ENCODE measurements at places on chromosomes 6 and 20. TPM values are rescaled to one million over a fixed set of nuclear protein-coding genes. Genes with fewer than 3 reads are reported as not detected.

DNA sequence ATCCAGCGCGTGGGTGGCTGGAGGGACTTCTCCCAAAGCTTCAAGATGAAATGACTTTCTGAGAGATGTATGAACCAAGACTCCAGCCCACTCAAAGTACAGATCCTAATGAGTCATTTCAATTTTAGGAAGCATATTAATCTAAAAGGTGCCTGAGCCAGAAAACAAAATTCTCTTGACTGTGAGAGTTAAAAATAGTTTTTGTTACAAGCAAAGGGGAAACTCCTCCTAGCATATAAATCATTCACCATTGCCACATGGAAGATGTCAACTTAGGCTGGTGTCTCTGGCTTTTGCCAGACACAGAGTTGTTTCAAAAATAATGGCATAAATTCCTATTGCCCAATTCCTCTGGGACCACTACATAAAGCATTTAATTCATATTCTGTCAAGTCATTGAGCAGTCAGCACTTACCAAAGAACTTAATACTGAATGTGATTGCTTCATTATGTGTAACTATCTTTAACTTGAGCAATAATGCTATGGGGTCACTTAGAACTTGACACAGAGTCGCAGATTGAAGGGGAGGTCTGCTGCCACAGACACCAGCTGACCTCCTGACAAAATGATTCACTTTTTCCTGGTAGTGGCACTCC, 280.6 kb downstream of the SLC35F1 start:
- no peak for DNase-seq

DNA sequence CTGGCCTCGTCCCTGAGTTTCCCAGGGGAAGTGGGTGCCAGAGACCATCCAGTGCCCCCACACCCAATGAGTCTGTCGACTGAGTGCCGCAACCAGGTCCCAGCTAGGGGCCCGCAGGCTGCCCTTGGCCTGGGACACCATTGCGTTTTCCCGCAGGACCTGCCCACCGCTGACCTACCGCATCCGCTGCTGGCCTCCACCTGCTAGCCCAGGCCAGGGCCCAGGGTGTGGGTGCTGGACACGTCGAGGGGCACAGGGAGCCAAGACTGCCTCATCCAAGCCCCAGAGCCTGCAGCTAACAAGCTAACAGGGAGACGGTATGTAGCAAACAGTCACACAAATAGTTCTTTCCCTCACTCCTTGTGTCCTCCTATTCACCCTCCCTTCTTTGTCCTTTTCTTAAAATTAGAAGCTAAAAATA, 97.7 kb downstream of the TMEM242 start:
- DNase-seq, result peak; percentile 86

DNA sequence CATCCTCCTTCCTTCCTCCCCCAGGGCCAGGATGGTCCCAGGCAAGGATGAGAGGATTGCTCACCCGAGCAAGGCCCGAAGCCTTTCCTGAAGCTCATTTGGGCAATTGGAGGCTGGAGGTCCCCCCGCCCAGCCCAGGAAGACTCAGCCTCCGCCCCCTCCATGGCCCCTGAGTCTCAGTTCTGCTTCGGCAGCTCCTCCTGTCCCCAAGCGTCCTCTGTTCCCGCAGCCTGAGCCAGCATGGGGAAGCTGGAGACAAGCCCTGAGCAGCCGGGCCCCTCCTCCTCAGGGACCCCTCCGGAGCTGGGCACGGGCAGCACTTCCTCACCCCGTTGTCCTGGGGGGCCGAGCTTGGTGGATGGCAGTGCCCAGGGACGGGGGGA, 26.0 kb downstream of the SLC17A9 start:
- no peak for DNase-seq

Gene BEND3
- 1.8 TPM for total RNA-seq

Gene SMLR1
- not detected for total RNA-seq

GRCh38 chr20:46651091-46651962, at the start of gene SLC13A3:
Gene SLC13A3 (minus strand): TSS chr20:46651459. CDS start chr20:46651421, 38 bp downstream.
- DNase-seq, result no peak

GRCh38 chr6:7900621-7901020, 10.0 kb downstream of the TXNDC5 start:
- no peak for DNase-seq

Gene FAM217A
- not detected for total RNA-seq

Gene SDCBP2
- 5.4 TPM for total RNA-seq

DNA sequence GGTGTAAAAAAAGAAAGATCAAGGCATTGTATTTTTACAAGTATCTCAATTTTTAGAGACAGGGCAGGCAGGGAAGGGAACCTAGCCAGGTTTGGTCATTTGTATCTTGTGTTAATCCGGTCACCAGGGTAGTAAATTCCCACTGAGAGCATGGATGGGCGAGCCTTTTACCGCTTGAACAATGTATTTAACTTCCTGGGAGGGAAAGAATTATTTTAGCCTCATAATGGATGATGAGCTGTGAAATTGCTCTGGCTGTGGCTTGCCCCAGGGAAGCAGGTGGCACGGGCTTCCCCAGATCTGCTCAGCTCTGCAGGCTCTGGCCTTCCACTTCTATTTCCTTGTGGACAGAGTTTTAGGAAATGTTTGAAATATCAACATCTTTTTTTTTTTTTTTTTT, 72.9 kb downstream of the TOX2 start:
- DNase-seq, result no peak

DNA sequence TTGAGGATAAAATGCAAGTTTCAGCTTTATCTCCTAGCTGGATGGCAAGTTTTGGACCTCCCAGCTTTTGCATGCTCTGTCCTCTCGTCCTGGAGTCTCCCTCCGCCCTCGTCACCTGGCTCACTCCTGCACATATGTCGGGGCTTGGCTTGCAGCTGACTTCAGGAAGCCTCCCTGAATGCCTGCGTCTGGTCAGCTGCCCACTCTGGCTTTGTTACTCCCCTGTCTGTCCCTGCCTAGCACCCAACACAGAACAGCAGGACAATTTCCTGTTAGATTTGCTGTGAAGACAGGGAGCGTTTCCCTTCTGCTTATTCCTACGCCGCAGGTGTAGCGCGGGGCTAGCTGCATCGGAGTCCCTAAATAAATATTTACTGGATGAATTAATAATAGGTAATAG, 5.4 kb downstream of the JPH2 start:
- DNase-seq, result no peak

DNA sequence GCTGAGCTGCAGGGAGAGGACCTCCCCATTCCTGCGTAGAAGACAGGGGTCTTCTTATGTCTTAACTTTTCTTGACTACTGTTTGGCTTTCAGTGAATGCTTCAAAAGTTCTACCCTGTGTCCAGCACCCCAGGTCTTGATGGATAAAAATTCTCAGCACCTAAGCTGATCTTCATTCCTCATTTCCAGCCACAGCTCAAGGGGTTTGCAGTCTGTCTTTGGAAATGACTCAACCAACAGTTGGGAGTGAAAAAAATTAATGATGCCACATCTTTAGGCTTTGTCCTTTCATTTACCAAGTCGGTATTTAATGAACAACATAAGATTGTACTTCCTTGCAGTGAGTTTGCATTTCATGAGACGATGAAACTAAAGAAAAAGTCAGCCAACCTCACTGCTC, 40.3 kb downstream of the PRDM1 start:
- no peak for DNase-seq

Gene ZC2HC1B
- not detected for total RNA-seq

DNA sequence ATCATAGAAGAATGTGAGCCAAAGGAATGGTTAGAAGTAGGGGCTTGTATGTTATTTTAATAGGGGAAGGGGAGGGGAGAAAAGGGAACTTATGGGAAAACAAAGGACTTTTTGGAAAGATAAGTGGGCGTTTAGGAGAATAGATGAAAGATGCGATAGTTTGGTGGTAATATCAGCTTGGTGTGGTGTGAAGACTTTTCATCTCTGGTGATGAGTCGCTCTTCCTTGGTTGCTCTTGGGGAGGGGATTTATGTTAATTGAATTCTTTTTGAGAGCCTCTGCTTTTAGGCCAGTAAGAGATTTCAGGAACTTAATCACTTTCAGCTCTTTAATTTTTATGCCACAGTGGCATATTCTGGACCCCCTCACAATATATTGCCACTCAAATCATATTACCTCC, 10.8 kb downstream of the HECA start:
- DNase-seq, result no peak

Gene CD40
- 11.3 TPM for total RNA-seq

DNA sequence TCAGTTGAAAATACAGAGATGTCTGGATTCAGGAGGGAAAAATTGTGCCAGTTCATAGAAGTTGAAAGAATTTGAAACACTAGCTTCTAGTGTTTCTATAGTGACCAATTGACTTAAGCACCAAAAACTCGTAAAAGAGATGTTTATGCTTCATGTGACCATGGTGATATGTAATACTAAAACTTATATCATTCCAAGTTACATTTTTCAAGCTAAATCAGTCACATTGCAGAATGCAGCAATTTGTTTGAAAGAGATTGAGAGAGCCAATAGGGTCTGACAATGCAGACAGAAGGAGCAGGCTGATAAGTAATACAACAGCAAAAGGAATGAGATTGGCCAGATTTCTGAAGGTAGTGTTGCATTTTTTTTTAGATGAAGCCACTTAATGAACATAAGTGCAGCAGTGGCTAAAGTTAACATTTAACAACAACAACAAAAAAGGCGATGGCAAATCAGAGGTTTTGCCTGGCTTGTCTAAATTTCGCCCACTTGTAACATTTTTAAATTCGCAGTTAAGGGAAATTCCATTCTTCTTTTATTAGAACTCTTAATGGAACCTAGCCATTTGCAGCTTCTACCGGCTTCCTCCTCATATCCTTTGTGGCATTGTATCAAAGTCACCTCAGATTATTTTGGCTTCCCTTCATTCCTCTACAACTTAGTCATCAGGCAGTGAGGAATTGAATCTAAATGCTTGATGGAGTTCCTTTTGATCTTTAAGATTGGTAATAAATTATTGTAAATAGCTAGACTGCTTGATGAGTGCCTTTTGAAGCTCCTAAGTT, 484.0 kb upstream of the SOX4 start:
- no peak for DNase-seq

DNA sequence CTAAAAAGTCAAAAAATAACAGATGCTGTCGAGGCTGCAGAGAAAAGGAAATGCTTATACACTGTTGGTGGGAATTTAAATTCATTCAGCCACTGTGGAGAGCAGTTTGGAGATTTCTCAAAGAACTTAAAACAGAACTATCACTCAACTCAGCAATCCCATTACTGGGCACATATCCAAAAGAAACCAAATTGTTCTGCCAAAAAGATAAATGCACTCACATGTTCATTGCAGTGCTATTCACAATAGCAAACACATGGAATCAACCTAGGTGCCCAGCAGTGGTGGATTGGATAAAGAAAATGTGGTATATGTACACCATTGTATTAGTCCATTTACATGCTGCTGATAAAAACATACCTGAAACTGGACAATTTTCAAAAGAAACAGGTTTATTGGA, 116.0 kb upstream of the VGLL2 start:
- DNase-seq, result no peak

Gene CFB
- total RNA-seq, result 83.3 TPM

Gene GGT7
- total RNA-seq, result 11.8 TPM

Gene FOXA2
- total RNA-seq, result not detected

GRCh38 chr6:154535147-154535546, 24.7 kb upstream of the CNKSR3 start:
- DNase-seq, result no peak

Gene CCHCR1
- 13.4 TPM for total RNA-seq

Gene C20orf144
- not detected for total RNA-seq

DNA sequence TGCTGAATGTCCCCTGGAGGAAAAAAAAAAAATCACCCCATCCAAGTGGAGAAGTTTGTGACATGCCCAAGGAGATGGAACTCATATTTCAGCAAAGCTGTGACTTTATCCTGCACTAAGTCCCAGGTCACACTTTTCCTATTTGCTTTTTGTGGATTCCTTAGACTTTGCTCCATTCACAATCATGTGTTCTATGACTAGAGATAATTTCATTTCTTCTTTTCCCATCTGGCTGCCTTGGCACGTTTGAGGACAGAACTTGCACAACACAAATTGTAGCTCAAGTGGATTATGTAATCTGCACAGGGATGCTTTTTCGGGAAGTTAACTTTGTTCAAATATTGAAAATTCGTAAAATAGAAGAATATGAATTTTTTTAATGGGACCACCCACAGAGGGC, 100.7 kb upstream of the PTPN1 start:
- no peak for DNase-seq

- no peak for DNase-seq
Observed at GRCh38 chr20:36175475-36175995, 21.0 kb downstream of the EPB41L1 start.

GRCh38 chr20:24694157-24694726, 224.8 kb downstream of the SYNDIG1 start:
- peak; percentile 81 for DNase-seq

- DNase-seq, result no peak
Observed at GRCh38 chr6:105226598-105227294, 46.9 kb upstream of the POPDC3 start.

DNA sequence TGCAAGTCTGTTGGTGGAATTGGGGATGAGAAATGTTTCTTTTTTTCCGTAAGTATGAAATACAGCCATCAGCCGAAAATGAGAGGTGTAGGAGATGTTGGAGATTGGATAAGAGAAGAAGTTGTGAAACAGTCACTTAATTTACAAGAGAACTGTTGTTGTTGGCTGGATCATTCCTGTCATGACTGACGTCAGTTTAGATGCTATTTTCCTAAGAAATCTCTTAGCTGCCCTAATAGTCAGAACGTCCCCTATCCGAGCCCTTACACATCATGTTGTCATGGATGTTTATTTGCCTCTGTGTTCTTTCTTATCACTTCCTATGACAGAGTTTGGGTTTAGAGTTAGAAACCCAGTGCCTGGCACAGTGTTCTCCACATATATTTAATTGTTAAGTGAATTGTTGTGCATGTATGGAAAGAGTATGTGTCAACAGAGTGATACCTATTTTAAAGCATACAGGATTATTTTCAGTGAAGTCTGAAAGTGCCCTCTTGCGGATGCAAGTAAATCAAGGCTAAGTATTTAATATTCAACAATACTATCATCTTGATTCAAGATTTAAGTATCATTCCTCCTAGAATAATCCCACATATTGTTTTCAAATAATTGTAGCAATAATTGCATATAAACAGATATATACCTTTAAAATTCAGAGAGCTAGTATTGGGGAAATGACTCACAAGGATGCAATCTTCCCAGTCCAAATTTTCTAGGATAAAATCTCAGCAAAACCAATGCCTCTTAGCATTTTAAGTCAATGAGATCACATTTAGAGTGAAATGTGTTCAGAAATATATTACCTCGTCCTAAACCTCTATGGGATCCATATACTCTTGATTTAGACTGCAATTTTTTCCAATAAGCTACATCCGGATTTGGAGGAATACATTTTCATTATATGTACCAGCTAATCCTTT, 309.9 kb upstream of the NOX3 start:
- no peak for DNase-seq

GRCh38 chr6:23503173-23503572, 622.8 kb upstream of the NRSN1 start:
- no peak for DNase-seq

Gene NRM
- total RNA-seq, result 14.6 TPM

GRCh38 chr6:4780360-4780812, 4.2 kb downstream of the CDYL start:
- DNase-seq, result no peak

- DNase-seq, result no peak
Observed at GRCh38 chr6:20092071-20092566, 120.2 kb downstream of the MBOAT1 start.

- DNase-seq, result no peak
Observed at GRCh38 chr6:30481211-30481964, 7.9 kb upstream of the HLA-E start.

Gene ERVFRD-1
- total RNA-seq, result 0.05 TPM

GRCh38 chr20:32649697-32650400, 23.9 kb downstream of the C20orf203 start:
- no peak for DNase-seq

- DNase-seq, result no peak
Observed at GRCh38 chr6:129426343-129426742, 283.6 kb downstream of the ARHGAP18 start.

Gene POPDC3
- total RNA-seq, result not detected

Gene RNF39
- total RNA-seq, result not detected
